ENCODE measurements at places on chromosomes 2 and 18.

DNA sequence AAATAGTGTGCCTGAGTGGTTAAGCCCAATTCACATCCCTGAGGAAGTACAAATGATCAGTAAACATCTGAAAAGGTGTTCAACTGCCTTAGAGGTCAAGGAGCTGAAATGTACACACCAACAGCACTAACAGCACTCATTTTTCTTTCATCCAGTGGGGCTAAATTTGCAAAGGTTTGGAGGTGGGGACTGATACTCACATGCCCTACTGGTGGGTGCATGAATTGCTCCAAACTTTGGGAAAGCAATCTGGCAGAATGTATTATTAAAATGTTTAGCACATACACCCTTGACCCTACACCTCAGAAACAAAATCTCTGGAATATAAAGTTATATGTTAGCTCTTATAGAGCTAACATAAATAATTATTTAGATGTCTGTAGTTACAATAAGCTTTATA is 19.0 kb upstream of the FAM178B start:
- no peak for DNase-seq

GRCh38 chr2:219861307-219861706 is 233.9 kb downstream of the SLC4A3 start:
- no peak for DNase-seq

- DNase-seq: no peak
These were observed 71.2 kb downstream of the CTAGE1 start for GRCh38 chr18:22346401-22346952.

DNA sequence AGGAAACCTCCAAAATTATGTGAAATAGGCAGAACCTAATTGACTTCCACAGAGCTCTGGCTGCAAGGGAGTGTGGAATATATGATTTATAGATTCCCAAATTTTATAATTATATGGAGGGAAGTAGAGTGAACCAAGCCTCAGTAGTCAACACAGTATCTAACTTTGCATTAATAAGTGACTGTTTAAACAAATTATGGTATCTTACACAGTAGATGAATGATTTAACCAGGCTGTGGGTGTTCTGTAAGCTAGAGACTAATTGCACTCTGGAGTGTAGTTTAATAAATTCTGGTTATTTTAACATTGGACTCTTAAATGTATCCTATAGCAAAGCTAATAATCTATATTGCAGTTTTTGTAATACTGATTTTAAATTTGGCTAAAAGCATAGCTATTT is 183.5 kb downstream of the KIAA1328 start:
- no peak for DNase-seq

Measured in stimulated activated CD4-positive, alpha-beta T cell treated with anti-CD3 and anti-CD28 coated beads, Interleukin-15, amount 100 ng/mL, for 1 hour (primary cell).